IPS DF 19.7 (cell line): ENCODE measurements at places on chromosomes 11 and 22.

- DNase-seq: no peak
These were observed 106.4 kb downstream of the MIAT start for GRCh38 chr22:26763633-26764361.

GRCh38 chr11:44978961-44979331, 28.3 kb upstream of the TP53I11 start:
- no peak for DNase-seq

DNA sequence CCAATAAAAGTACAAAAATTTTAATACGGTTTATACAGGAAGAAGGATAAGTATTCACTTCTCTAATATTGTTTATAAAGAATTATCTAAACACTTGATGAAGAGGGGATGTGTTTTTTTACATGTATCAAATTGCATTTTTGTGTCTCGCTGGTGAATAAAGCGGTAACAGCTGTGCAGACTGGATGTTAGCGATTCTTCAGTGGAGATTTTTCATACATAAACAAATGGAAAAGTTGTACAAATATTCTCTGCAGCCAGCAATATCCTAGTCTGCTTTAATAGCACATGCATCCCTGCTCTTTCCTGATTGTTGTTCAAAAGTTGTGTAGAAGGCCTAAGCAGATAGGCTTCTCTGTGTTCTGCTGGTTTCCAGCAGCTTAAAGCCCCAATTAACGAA, 369.3 kb downstream of the SOX6 start:
- no peak for DNase-seq

DNA sequence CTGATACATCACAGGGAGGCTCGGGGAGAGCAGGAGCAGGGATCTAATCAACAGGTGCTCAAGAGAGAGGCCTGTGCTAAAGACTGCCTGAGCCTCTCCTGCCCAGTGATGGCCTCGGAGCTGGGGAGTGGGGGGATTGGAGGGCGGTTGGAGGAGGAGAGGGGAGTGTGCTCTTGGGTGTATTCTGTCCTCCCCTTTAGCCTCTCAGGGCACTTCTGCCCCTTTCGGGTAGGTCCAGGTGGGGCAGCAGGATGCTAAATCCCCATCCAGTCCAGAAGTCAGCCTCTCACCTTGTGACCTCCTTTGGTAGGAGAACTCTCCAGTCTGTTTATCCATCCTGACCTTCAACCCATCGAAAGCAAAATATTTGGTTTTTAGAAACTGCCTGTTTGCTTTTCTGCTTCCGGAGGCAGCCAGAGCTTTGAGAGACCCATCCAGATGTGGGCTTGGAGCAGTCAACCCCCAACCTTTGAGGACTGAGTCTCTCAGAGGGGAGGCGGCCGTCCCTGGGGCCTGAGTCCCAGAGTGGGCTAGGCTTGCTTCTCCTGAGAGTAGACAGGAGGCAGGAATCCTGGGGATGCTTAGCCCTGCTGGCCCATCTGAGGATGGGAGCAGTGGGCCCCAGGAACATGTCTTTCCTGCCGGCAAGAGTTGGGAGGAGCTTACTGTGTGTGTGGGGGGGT, 105.2 kb upstream of the SYT13 start:
- DNase-seq: no peak

DNA sequence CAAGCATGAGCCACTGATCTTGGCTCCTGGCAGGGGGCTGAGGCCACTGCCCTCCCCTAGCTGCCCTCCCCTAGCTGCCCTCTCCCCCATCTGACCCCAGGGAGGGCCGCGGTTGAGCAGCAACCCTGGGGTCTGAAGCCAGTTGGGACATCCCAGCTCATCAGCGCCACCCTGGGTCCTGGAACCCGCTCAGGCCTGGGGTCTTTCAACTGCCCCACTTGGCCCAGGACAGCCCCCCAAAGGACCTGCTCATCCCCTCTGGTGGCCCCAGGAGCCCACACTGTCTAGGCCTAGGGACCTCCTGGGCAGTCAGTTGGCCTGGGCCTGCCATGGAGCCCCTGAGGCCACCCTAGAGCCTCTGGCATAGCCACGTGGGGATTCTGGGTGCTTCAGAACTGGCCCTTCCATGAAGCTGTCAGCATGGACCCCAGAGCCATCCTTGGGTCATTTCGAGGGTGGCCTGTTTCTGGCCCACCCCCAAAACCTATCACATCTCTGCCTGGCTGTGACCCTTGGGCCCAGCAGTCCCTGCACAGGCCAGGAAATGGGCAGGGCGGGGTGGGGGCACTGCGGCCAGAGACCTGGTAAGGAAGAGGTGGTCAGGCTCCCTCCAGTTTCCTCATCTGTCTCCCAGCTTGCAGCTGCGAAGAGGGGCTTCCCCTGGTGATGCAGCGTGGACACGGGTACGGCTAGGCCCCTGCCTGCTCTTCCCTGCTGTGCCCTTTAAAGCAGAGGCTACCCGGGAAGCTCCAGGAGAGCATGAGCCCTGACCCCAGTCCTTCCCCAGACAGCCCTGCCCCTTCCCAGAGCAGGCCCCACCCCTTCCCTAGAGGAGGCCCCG, 37.9 kb downstream of the MUC2 start:
- no peak for DNase-seq

- DNase-seq: no peak
These were observed 602 bp upstream of the AQP11 start for GRCh38 chr11:77589181-77589520.

DNA sequence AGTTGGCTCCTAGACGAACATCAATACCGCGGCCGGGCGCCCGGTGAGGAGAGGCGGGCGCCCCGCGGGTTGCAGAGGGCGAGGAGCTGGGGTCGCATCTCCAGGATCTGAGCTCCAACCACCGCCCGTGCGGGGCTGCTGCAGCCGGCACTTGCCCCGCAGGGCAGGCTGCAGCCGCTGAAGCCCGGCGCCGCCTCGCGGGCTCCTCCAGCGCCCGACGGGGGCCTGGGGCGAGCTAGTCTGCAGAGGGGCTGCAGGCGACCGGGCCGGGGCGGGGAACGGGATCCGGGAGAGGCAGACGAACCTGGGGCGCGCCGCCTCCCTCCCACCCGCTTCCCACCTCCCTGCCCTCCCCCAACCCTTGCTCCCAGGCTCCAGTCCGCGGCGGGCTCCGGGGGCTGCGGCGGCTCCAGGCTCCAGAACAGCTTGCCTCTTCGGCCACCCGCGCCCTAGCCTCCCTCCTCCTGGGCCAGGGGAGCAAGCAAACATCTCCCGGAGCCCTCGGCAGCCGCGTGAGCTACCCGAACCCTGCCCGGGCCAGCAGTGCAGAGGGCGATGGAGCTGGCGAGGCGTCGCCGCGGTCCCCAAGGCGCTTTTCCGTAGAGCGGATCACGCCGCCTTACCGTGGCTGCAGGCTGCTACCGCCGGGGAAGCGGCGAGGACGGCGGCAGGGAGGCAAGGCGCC, 802 bp downstream of the TENM4 start:
- no peak for DNase-seq

DNA sequence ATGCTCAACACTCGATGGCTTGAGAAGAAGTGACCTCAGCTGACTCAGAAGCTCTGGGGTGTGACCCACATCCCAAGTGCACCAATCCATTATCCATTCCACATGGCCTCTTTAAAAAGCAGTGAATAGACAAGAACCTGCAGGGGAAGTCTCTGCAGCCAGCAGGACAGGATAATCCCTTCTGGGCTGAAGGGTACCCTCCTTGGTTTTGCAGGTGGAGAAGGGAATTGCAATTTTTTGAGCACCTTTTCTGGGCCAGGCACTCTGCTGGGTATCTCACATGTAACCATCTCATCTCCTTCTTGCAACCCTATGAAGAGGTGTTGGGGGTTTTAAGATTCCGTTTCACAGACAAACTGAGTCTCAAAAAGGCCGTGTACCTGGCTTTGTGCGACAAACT, 76.6 kb downstream of the MYO18B start:
- no peak for DNase-seq

DNA sequence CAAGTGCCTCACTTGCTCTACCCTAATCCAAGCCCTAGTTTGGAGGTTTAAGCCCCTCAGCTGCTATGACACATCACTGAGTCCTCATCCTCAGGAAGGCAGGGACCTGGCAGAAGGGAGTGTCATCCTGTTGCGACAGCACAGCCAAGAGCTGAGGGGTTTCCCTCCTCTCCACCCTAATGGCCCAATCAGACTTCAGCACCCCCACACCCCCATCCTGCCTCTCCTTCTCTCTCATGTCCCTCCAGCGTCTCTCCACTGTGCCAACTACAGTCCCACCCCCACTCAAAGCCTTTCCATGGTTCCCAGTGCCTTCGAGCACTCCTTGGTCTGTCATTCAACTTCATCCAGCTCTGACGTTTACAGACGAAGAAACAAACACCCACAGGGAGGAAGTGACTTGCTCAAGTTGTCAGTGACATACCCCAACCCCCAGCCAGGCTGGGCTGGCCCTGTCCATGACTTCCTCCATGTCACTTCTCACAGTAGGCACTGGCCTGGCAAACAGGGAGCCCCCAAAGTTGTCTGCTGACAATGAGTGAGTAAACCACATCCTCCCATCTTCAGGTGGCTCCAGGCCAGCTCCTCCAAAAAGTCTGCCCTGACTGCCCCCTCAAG, 15.6 kb downstream of the ARAP1 start:
- DNase-seq: no peak

- no peak for DNase-seq
These were observed 5.2 kb upstream of the CASP4 start for GRCh38 chr11:104973616-104974015.

DNA sequence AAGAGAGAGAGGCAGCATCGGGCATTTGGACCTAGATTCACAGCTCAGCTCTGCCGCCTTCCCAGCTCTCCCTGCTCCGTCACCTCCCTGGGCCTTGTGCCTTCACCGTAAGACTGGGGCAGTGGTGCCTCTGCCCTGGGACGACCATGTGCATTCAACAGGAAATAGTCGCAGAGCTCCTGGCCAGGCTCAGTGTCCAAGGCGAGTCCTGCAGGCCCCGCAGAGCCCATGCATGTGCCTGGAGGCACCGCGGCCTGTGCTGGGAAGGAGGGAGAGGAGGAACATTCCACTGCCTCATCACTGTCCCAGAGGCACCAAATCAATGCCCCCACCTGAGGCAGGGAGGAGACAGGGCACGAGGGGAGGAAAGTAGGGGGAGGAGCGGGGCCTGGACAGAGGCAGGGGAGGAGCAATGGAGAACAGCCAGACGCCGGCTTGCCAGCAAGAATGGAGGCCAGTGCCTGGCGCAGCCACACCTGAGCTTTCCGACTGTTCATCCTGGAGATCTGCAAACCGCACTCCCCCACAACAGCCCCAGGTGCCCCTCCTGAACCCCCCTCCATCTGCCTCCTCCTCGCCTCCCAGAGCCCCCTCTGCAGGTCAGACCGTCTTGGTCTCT, 74.4 kb upstream of the PRR5 start:
- DNase-seq: no peak

- DNase-seq: no peak
These were observed 37.7 kb downstream of the OR5P2 start for GRCh38 chr11:7759010-7759409.

DNA sequence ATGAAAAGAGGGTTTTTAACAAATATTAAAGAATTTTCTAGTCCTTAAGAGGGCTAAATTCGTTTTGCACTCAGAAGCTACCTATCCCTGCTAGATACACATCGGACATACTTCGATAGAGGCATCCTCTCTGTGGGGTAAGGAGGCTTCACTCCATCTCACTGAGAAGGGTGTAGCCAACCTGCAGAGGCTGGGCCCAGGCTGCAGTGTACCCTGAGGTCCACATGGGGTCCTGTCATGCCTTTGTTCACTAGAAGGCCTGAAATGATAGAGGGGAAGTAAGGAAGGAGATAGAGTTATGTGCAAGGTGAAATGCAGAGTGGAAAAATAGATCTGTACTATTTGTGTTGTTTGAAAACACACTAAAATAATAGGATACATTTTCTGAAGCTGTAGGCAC, 45.6 kb downstream of the IGSF9B start:
- DNase-seq: no peak

DNA sequence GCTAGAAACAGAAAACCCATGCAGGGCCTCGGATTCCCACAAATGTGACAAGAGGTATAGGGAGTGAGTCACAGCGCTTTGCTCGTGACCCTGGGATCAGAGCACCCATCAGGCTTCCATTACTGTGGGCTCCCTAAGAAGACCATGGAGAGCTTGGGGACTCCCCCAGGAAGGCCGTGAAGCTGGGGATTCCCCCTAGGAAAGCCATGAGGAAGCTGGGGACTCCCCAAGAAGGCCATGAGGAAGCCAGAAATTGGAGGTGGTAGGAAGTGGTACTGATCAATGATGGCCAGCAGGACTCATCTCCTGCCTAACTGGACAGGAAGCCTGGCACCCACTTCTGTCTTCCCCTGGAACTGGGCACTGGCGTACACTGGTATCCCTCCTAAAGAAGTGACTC, 10.1 kb upstream of the DCPS start:
- DNase-seq: no peak

DNA sequence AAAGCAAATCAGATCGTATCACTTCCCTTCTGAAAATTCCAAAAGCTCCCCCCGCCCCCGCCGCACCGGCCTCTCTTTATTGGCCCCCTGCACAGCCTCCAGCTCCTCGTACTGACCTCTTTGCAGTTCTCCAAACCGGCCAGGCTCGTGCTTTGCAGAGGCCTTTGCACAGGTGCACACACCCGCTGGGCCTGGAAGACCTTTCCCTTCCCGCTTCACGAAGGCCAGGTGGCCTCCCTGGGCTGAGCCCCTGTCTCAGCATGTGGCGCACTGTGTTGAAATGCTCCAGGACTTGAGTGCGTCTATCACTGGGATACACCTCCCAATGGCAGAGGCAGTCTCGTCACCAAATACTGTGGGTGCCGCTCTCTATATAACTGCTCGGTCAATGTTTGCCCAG, 13.2 kb upstream of the ADA2 start:
- no peak for DNase-seq

DNA sequence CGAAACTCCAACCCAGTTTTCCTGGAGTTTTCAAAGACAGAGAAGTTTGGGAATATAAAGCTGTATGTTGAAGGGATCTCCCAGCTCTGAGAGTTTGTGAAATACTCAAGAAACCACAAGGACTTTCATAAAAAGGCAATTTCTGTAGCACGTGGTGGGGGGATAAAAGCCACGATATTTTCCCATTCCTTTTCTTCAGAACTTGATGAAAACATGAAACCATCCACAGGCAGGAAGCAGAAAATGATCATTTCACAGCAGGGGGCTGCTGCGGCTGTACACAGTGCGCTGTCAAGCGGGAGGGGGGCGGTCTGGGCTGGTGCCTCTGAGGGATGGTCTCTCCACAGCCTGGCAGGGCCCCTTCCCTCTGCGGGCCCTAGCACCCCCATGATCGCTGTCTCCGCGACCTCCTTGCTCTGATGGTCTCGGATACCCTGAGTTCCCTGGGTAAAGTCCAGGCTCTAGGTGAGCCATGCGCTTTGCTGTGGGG, 423.2 kb downstream of the MN1 start:
- no peak for DNase-seq
